ENCODE measurements at places on chromosomes 11 and 22. TPM values are rescaled to one million over a fixed set of nuclear protein-coding genes. Genes with fewer than 3 reads are reported as not detected.

The CDC42BPG gene
- 0.04 TPM for polyA plus RNA-seq

The GAS2L1 gene
- polyA plus RNA-seq, result 5.2 TPM

The GRIK4 gene
- polyA plus RNA-seq, result 0.55 TPM

The HSPB2 gene
- 0.79 TPM for polyA plus RNA-seq

The ISX gene
- not detected for polyA plus RNA-seq

The CEND1 gene
- polyA plus RNA-seq, result 1.1 TPM

The ANO9 gene
- polyA plus RNA-seq, result not detected

The TBCEL gene
- polyA plus RNA-seq, result 19.3 TPM

The SPA17 gene
- 8.4 TPM for polyA plus RNA-seq

The FKBP2 gene
- polyA plus RNA-seq, result 29.9 TPM

The LSP1 gene
- not detected for polyA plus RNA-seq

The OR2AG1 gene
- polyA plus RNA-seq, result not detected

The FBLN1 gene
- polyA plus RNA-seq, result 314 TPM

The ACTN3 gene
- polyA plus RNA-seq, result 0.11 TPM

The NXPE2 gene
- polyA plus RNA-seq, result 0.04 TPM

The CD59 gene
- 1,182 TPM for polyA plus RNA-seq

The TRIM48 gene
- polyA plus RNA-seq, result not detected

All from AG04450 (cell line).